ENCODE measurements at places on chromosomes 1 and 21.

DNA sequence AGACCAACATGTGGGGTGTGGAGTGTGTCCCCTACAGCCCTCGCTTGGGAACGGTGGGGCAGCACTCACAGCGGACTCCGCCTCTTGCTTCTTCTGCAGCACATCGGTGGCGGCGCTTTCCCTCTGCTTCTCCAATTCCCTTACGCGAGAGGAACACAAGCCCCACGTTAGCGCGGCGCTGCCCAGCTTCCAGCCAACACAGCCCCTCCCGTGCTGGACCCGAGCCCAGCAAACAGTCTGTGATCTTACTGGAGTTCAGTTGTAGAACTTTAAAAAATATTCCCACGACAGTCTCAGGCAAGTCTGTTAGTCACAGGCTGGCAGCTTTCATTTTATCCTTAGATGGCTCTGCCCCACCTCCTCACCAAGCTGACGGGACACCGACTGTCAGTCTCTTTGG, 13.6 kb downstream of the THAP3 start:
- peaks cover 94% of the 10 kb centered on the region for H3K36me3 ChIP-seq
- H3K27me3 ChIP-seq = no peaks in the 10 kb centered on the region
- DNase-seq = peak; percentile 53

DNA sequence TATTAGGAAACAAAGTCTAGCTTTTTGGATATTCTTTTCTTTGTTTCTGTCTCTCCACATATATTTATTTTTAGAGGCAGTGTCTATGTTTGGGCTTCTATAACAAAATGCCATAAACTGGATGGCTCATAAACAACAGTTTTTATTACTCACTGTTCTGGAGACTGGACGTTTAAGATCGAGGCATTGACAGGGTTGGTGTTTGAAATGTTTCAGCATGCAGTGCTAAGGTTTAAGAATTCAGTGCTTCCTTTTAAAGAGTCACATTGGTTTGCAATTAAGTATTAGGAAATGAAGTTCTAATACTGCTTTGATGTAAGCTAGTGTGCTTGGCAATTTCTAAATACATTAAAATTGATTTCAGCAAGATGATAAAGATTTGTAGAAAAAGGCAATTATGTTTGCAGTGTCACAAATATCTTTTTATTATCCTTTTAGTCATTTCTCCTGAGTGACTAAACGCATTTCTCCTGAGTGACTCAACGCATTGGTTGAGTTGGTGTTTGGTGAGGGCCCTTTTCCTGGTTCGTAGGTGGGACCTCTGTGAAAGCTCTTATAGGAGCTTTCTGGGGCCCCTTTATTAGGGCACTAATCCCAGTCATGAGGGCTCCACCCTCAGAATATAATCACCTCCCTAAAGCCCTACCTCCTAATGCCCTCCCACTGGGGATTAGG, 317.0 kb downstream of the USP25 start:
- no peaks in the 10 kb centered on the region for H3K4me1 ChIP-seq
- no peak overlapping the region for H3K27ac ChIP-seq
- H3K4me3 ChIP-seq = no peak overlapping the region
- H3K36me3 ChIP-seq = no peaks in the 10 kb centered on the region

DNA sequence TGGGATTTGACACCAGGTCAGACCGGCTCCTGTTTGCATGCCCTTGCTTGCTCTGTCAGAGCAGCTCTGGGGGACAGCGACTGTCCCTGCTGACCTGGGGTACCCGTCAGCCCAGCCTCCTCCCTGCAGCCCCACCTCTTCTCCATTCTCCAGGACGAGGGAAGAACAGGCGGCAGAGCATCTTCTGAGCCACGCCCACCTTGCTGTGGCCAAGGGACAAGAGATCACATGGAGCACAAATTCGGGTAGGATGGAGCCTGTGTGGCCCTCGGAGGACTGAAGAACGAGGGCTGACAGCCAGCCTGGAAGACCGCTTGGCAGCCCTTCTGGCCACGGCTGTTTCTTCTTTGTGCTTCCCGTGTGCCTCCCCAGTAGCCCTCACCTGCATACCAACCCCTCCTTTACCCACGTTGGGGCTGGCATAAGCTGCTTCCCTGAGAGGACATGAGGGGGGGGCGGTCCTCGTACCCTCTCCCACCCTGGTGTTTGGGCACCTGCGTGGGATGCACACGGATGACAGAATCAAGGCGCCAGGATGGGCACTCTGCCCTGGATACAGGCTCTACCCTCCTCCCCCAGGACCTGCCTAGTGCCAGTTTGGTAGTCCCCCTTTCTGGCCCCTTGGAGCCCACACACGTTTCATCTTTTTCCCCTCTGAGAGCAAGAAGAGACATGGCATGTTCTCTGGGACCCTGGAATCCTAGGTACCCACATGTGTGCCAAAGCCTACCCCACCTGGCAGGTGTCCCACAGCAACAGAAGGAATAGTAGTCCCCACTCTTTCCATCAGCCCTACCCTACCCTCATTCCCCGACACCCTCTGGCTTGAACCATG, 26.9 kb downstream of the CDK18 start:
- H3K36me3 ChIP-seq = no peaks in the 10 kb centered on the region
- no peak overlapping the region for H3K4me3 ChIP-seq
- no peaks in the 10 kb centered on the region for H3K27me3 ChIP-seq

DNA sequence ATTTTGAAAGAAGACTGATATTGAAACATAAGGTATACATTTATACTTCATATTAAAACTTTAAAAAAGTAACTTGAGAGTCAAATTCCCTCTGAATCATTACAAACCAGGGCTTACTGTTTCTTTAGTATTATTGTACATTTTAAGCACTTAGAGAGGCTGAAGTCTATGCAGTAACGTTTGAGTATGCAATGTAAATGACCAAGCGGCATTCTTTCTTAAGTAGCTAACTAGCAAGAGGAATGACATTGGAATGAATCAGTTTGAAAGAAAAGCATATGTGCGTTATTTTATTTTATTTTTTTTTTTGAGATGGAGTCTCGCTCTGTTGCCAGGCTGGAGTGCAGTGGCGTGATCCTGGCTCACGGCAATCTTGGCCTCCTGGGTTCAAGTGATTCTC, 24.3 kb downstream of the WNT2B start:
- DNase-seq = no peak
- H3K27ac ChIP-seq = no peak overlapping the region
- peaks cover 4% of the 10 kb centered on the region for H3K36me3 ChIP-seq
- no peaks in the 10 kb centered on the region for H3K4me1 ChIP-seq
- no peak overlapping the region for H3K4me3 ChIP-seq

- no peaks in the 10 kb centered on the region for H3K27me3 ChIP-seq
- H3K4me3 ChIP-seq = no peak overlapping the region
- no peak for DNase-seq
- no peak overlapping the region for H3K27ac ChIP-seq
- no peaks in the 10 kb centered on the region for H3K36me3 ChIP-seq
- H3K4me1 ChIP-seq = no peaks in the 10 kb centered on the region
These were observed 49.9 kb upstream of the A3GALT2 start for GRCh38 chr1:33370827-33371226.

GRCh38 chr1:11541236-11541635, 62.3 kb downstream of the DISP3 start:
- no peak overlapping the region for H3K27ac ChIP-seq
- peaks cover 36% of the 10 kb centered on the region for H3K27me3 ChIP-seq
- no peaks in the 10 kb centered on the region for H3K36me3 ChIP-seq
- H3K4me1 ChIP-seq = no peaks in the 10 kb centered on the region

- no peaks in the 10 kb centered on the region for H3K36me3 ChIP-seq
- no peaks in the 10 kb centered on the region for H3K4me1 ChIP-seq
- peak; percentile 78 for DNase-seq
- no peak overlapping the region for H3K27ac ChIP-seq
- H3K27me3 ChIP-seq = peaks cover 96% of the 10 kb centered on the region
These were observed 11.7 kb downstream of the LHX9 start for GRCh38 chr1:197928849-197929336.

DNA sequence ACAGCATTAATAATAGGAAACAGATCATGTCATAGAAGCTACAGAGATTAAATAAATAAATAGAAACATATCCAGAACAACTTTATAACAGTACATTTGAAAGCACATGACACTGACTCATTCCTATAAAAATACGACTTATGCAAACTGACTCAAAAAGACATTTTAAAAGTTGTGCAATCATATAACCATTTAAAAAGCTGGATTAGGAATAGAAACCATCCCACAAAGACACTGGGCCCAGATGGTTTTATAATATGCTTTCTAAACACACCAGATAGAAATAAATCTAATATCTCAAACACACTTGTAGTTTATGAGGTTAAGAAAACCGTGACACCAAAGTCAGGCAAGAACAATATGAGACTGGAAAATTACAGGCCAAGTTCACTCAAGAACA, 47.6 kb downstream of the MATN1 start:
- no peak overlapping the region for H3K27ac ChIP-seq
- DNase-seq = no peak
- no peaks in the 10 kb centered on the region for H3K4me1 ChIP-seq
- peaks cover 16% of the 10 kb centered on the region for H3K27me3 ChIP-seq
- no peaks in the 10 kb centered on the region for H3K36me3 ChIP-seq

DNA sequence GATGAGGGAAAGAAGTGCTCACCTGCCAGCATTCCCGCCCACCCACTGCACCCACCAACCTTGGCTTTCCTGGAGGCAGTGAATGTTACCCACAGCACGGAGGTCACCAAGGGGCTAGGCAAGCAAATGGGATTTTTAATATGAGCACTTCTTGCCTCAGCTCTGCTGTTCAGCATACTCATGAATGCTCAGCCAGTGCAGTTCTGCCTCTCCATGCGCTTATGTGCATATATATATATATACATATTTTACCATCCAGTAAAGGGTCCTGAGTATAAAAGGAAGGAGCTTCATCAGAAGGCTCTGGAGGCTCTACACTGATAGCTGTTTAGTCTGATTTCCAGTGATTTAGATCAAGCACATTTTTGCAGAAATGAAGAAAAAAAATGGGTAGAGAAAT, 366.9 kb downstream of the SIPA1L2 start:
- H3K4me1 ChIP-seq = no peaks in the 10 kb centered on the region
- DNase-seq = no peak
- no peaks in the 10 kb centered on the region for H3K36me3 ChIP-seq
- H3K4me3 ChIP-seq = no peak overlapping the region
- H3K27me3 ChIP-seq = peaks cover 18% of the 10 kb centered on the region

DNA sequence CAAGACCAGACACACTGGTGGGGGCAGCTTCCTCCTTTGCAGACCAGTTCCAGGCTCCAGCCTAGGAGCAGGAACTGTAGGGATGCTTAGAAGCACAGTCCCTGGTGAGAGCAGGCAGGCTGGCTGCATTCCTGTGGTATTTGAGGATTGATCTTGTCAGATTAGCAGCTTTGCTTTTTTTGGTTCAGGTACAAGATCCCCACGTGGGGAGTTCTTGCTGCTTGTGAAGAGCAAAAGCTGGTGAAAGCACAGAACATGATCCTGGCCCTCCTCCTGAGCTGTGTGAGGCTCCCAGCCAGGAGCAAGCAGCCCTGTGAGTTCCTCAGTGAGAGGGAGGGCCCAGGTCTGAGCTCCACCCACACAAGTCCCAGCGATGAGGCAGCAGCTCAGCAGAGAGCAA, 75.3 kb upstream of the ARTN start:
- no peaks in the 10 kb centered on the region for H3K27me3 ChIP-seq
- peaks cover 3% of the 10 kb centered on the region for H3K4me1 ChIP-seq
- H3K36me3 ChIP-seq = peaks cover 13% of the 10 kb centered on the region
- peak; percentile 74 for DNase-seq

DNA sequence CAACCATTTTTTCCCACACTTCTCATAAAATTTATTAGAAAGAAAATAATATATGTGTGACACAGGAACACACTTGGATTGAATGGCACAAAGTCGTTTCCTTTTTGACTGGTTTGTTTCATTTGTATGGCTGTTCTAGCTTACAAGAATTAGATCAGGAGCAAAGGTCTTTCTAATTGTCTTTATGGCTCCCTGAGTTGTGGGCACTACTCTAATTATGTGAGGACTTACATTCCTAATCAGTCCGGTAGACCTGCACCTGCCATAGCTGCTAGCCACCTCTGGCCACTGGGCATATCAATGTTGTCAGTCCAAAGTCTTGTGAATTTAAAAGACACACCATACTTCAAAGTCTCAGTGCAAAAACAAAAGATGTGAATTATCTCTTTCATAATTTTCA, 346.7 kb downstream of the NTNG1 start:
- H3K4me1 ChIP-seq = no peaks in the 10 kb centered on the region
- H3K36me3 ChIP-seq = no peaks in the 10 kb centered on the region
- H3K27ac ChIP-seq = no peak overlapping the region

DNA sequence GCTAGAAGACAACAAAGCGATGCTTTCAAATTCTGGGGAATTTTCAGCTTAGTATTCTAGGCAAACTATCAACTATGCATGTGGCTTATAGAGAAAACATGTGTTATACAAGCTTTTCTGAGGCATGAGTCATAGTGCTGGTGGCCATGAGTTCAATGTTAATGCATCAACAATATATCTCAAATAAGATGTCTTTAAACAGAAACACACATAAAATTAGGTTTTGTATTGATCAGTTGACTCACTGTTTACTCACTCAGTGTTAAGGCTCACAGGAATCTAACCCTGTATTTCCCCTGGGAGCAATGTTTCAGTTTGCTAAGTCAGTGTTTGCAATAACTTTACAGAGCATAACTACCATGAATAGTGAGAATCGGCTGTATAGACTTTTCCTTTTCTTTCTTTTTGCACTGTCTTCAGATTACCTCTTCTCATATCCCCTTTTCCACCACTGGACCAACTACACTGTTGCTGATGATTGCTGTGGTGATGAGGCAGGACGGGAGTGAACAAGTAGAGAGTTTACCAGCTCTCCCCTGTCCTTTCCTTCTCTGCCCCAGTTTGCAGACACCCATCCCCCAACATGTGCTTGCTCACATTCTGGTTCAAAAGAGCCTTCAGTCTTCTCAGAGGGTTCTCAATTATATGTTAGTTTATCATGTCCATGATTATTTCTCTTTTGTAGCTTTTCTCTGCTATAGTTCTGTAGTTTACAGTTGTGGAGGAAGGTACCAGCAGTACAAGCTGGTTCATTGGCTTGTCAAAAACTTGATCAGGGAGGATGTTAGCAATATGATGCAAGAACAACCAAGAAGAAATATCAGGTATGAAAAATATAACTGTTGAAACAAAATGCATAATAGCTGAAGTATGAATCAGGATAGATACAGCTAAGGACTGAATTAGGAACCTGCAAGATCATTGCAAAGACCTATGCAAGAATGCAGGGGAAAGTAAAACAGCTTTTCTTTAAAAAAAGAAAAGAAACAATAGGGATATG, 23.9 kb downstream of the CD2 start:
- no peak for DNase-seq
- H3K4me1 ChIP-seq = no peaks in the 10 kb centered on the region
- no peaks in the 10 kb centered on the region for H3K27me3 ChIP-seq
- H3K36me3 ChIP-seq = no peaks in the 10 kb centered on the region
- no peak overlapping the region for H3K27ac ChIP-seq

DNA sequence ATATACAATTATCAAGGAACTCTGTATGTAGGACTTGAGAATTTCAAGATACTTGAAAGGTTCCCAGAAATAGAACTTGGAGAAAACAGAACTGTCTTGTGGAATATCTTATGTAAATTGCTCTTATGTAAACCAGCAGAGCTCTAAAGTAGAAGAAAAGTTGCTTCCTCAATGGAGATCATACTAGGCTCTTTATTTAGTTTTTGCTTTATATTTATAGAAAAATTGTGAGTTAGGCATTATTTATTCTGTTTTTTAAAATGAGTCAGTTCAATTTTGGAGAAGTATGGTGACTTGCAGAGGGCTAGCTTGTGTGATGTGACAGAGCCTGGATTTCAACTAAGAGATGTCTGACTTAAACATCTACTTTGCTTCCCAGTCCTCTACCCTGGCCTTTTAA, 40.4 kb downstream of the ATP6V1G3 start:
- no peaks in the 10 kb centered on the region for H3K36me3 ChIP-seq
- H3K4me3 ChIP-seq = no peak overlapping the region
- H3K4me1 ChIP-seq = peaks cover 12% of the 10 kb centered on the region
- no peak for DNase-seq
- H3K27me3 ChIP-seq = no peaks in the 10 kb centered on the region
